D341Med (cell line): ENCODE measurements at places on chromosomes 1 and 21.
A peak's percentile ranks its signal among the peaks of the same experiment; 100 is the strongest.

DNA sequence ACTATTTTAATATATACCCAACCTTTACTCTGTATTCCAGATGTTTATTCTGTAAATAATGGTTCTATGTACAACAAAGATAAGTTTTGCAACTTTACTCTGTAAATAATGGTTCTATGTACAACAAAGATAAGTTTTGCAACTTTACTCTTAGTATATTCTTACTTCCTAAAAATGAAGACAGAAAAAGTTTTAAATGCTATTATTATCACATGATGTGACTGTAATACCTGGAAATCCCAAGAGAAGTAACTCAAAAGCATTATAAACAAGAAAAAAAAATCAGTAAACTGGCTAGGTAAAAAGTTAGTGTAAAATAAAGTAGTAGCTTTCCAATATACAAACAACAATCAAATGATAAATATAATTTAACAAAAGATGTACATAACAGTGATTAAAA, 18.5 kb upstream of the EXO1 start:
- DNase-seq = no peak

DNA sequence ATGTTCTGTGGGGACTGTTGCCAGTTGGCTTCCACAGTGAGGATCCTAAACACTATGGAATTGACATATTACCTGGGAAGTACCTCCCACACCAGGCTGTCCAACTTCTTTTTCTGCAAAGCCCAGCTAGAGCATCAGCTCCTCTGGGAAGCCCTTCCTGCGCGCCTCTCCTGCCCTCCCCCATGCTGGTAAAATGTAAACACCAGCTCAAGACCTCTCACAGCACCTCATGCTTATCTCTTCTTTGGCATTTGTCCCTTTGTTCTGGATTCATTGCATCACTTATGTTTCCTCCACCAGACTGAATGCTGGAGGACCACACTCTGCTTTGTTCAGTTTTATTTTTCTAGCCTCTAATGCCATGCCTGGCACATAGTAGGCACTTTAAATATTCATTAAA, 172.1 kb downstream of the HHAT start:
- no peak for DNase-seq

- DNase-seq = no peak
These were observed 2.2 kb downstream of the MTARC1 start for GRCh38 chr1:220788900-220789299.

DNA sequence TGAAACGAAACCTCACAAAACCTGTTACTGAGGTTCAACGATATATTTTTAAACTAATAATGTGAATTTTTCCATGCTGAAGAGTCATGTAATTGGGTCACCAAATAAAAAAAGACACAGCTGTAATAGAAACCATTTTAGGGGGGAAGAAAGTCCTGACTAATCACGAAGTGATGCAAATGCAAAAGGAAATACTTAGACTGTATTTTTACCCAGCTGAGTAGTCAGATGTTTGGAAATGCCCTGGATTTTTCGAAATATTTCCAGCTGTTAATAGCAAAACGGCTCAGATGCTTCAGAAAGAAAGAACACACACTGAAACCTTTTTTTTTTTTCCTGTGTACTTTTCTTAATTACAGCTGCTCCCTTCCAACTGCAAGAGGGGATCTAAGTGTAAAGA, 210.3 kb downstream of the SETD4 start:
- DNase-seq = no peak

- no peak for DNase-seq
These were observed 33.1 kb upstream of the KCNQ4 start for GRCh38 chr1:40750451-40750908.

DNA sequence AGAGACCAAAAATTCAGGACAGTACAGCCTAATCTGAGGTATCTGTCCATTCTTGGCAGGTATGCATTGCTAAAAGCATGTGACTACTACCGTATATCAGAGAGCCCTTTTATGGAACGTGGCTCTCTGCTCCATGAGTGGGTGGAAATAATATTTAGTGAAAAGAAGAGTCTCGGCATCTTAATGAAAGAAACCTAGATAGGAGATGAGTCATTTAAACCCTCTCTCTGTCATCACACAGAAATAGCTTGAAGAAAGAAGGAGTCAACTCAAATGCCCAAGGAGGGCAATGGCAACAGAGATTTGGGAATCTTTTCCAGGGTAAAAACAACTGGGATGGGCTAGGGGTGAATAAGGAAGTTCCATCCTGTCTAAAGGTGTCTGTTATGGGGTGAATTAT, 528.2 kb downstream of the SMYD3 start:
- DNase-seq = no peak

- DNase-seq = no peak
These were observed 495.1 kb downstream of the SETD4 start for GRCh38 chr21:35565204-35565611.

DNA sequence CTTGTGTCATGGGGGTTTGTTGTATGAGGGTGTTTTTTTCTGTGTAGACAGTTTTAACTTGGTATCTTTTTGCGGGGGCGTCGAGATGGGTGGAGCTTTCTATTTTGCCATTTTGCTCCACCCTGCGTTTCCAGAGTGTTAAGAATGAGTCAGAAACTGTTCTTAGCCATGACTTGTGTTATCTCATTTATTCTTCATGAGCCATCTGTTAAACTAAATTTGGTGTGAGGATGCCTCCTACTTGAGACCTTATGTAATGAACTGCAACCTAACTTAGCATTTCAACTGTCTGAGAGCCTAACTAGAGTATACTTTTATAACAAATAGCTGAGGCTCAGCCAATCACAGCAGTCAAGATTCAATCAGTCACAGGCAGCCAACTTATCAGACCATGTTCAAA, 1873.5 kb downstream of the NCAM2 start:
- no peak for DNase-seq

DNA sequence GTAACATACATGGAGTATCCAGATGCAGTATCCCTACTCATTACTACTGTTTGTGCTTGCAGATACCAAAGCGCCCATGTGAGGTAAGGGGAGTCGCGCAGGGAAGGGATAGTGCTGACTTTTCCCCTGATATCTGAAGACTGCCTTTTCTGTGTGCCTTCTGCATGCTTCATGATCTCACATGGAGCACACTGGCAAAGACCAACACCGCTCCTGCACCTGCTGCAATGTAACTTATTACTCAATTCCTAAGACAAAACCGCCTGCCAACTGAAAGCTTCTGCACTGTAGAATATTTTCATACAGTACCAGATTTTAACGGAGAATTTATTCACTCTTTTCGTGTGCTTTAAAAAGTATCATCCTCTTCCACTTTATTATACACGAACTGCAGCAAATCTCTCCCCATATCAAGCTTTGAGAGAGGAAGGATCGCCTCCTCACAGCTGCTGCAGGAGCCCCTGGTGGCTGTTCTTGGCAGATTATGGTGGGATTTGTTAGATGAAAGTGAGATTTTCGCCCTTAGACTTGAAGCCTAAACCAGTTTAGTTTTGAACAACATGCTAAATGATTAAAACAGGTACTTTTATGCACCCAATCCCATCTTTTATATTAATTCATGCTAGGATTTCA, 99.1 kb downstream of the PTPN14 start:
- peak; percentile 55 for DNase-seq

DNA sequence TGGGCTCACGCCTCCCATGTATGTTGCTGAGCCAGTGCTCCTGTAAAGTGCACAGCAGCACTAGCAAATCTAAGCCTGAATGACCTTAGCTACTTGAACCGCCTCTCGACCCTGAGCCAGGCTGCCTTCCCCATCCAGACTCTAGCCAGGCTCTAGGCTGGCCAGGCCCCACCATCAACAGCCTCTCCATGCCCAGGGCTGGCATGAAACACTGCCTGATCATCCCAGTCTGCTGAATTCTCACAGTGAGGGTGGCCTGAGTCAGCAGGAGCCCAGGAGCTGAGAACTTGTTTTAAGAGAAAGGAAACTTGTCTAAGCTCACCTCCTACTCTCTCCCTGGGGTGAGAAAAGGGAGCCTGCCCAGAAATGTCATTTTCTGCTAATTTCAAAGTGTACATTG, 733.3 kb downstream of the PTPRU start:
- no peak for DNase-seq

- DNase-seq = peak; percentile 64
These were observed 4.5 kb downstream of the PLA2G2A start for GRCh38 chr1:19974822-19975416.

DNA sequence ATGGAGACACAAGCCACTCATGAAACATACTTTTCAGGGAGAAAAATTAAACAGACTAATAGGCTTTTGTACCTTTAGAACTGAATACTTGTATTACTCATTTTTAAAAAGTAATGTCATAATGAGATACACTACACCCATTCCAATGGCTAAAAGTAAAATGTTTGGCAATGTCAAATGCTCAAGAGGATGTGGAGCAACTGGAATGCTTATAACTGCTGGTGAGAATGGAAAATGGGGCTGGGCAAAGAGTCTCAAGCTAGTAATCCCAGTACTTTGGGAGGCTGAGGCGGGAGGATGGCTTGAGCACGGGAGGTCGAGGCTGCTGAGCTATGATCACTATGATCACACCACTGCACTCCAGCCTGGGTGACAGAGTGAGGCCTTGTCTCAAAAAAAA, 86.3 kb downstream of the NKAIN1 start:
- no peak for DNase-seq

GRCh38 chr1:2641381-2642130, 8.7 kb upstream of the MMEL1 start:
- DNase-seq = no peak

GRCh38 chr21:34536820-34537219, 24.8 kb upstream of the KCNE1 start:
- DNase-seq = no peak

- no peak for DNase-seq
These were observed 77.9 kb downstream of the TGFBR3 start for GRCh38 chr1:91807921-91808620.

DNA sequence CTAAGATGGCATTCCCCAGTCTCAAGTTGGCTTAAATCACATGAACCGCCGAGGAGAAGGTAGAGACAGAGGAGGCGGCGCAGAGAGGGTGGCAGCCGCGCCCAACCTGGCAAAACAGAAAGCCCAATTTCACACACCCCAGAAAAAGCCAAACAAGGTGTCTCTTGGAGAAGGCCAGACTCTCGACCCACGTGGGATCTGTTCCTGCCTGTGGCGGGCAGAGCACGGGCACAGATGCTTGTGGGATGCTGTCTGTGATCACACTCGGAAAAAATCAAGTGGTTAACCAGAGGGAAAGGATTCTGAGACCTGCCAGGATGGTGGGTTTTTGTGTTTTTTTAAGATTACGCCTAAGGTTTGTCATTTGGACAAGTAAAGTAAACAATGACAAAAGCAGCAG, 80.7 kb downstream of the MRPL37 start:
- DNase-seq = no peak

GRCh38 chr1:8674481-8674880, 143.0 kb downstream of the RERE start:
- DNase-seq = no peak
